ENCODE measurements at places on chromosomes 4 and X. TPM values are rescaled to one million over a fixed set of nuclear protein-coding genes. Genes with fewer than 3 reads are reported as not detected.
A peak's percentile ranks its signal among the peaks of the same experiment; 100 is the strongest.

MMRN1 gene
- total RNA-seq: not detected

ADGRL3 gene
- not detected for total RNA-seq

GRID2 gene
- total RNA-seq: not detected

- no peak overlapping the region for H3K4me3 ChIP-seq
- no peak for DNase-seq
- H3K27me3 ChIP-seq: peaks cover 6% of the 10 kb centered on the region
- no peaks in the 10 kb centered on the region for H3K36me3 ChIP-seq
- H3K4me1 ChIP-seq: peaks cover 3% of the 10 kb centered on the region
Observed at GRCh38 chr4:145697332-145697731, 17.4 kb downstream of the C4orf51 start.

GRCh38 chrX:39721566-39722279 lies 376.0 kb downstream of the BCOR start:
- no peaks in the 10 kb centered on the region for H3K36me3 ChIP-seq
- peaks cover 6% of the 10 kb centered on the region for H3K27me3 ChIP-seq
- DNase-seq: no peak
- peaks cover 5% of the 10 kb centered on the region for H3K4me1 ChIP-seq
- no peak overlapping the region for H3K4me3 ChIP-seq
- no peak overlapping the region for H3K27ac ChIP-seq

DNA sequence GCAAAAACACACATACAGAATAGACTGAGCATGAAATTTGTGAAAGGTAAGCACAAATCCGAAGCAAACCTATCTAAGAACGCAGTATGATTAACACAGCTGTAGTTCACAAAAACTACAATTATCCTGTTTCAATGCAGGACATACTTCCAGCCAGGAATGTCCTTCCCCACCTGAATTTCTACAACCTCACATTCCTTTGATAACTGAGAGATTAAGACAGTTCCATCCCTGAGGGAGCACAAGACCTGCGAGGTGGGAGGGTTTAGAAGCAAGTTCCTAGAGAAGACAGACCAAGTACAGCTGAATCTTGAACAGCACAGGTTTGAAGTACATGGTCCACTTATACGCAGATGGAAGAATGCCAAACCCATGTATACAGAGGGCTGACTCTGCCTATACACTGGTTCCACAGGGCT lies 10.6 kb downstream of the ABCG2 start:
- H3K36me3 ChIP-seq: no peaks in the 10 kb centered on the region
- no peak overlapping the region for H3K4me3 ChIP-seq
- DNase-seq: no peak

- H3K4me1 ChIP-seq: no peaks in the 10 kb centered on the region
- no peaks in the 10 kb centered on the region for H3K36me3 ChIP-seq
- H3K27ac ChIP-seq: no peak overlapping the region
- no peak for DNase-seq
- H3K27me3 ChIP-seq: no peaks in the 10 kb centered on the region
Observed at GRCh38 chr4:61336916-61337315, 136.8 kb downstream of the ADGRL3 start.

GRCh38 chr4:99893839-99894160 lies 427 bp downstream of the LAMTOR3 start:
- H3K36me3 ChIP-seq: peaks cover 17% of the 10 kb centered on the region
- peak overlapping the region; percentile 94 for H3K4me3 ChIP-seq
- peaks cover 34% of the 10 kb centered on the region for H3K4me1 ChIP-seq
- DNase-seq: no peak
- peak overlapping the region; percentile 94 for H3K27ac ChIP-seq

DNA sequence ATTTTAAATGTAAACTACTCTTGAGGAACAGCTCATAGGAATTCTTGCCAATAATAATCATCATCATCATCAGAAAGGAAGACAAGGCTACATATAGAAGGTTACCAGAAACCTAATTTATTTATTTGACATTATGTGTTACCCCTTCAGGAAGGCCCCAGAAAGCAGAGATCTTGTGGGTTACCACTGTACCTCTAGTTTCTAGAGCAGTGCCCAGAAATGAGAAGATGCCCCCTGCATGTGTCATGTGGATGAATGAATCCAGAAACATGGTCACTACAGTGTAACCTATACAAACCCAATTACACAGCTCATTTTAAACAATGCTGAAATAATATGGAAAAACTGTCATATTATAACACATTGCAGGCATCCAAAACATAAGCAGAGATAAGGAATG lies 70.4 kb downstream of the ARAP2 start:
- peaks cover 49% of the 10 kb centered on the region for H3K36me3 ChIP-seq
- H3K4me1 ChIP-seq: peaks cover 9% of the 10 kb centered on the region
- DNase-seq: no peak
- H3K4me3 ChIP-seq: no peak overlapping the region
